Ovary (tissue), 10 donors: ENCODE measurements at places on chromosomes 7 and 10. TPM values are rescaled to one million over a fixed set of nuclear protein-coding genes. Genes with fewer than 3 reads are reported as not detected.

HPSE2 gene
- 0.07 TPM for total RNA-seq

TBX20 gene
- 0.23 TPM for total RNA-seq

PPP1R3C gene
- total RNA-seq = 19.1 TPM

ZWINT gene
- total RNA-seq = 1.2 TPM

MAGI2 gene
- total RNA-seq = 18.6 TPM

TMEM196 gene
- not detected for total RNA-seq

ZRANB1 gene
- total RNA-seq = 27.6 TPM

TMEM229A gene
- not detected for total RNA-seq

GPRIN2 gene
- total RNA-seq = not detected

AGBL3 gene
- total RNA-seq = 3.3 TPM

CLEC5A gene
- total RNA-seq = 3.5 TPM

OR13A1 gene
- not detected for total RNA-seq

ATG9B gene
- total RNA-seq = 0.18 TPM

JAZF1 gene
- total RNA-seq = 19.9 TPM

GNGT1 gene
- total RNA-seq = 0.88 TPM

ZNF783 gene
- 21.4 TPM for total RNA-seq

CRYGN gene
- total RNA-seq = 0.67 TPM

PLEKHS1 gene
- 2.1 TPM for total RNA-seq

HSPA12A gene
- total RNA-seq = 34.1 TPM

DMBT1 gene
- total RNA-seq = 0.05 TPM
